CD4-positive, alpha-beta T cell treated with Interleukin-17A for 1 hour (primary cell): ENCODE measurements at places on chromosomes 4 and X.

- DNase-seq, result no peak
These were observed 2.8 kb downstream of the HGFAC start for GRCh38 chr4:3444351-3445110.

DNA sequence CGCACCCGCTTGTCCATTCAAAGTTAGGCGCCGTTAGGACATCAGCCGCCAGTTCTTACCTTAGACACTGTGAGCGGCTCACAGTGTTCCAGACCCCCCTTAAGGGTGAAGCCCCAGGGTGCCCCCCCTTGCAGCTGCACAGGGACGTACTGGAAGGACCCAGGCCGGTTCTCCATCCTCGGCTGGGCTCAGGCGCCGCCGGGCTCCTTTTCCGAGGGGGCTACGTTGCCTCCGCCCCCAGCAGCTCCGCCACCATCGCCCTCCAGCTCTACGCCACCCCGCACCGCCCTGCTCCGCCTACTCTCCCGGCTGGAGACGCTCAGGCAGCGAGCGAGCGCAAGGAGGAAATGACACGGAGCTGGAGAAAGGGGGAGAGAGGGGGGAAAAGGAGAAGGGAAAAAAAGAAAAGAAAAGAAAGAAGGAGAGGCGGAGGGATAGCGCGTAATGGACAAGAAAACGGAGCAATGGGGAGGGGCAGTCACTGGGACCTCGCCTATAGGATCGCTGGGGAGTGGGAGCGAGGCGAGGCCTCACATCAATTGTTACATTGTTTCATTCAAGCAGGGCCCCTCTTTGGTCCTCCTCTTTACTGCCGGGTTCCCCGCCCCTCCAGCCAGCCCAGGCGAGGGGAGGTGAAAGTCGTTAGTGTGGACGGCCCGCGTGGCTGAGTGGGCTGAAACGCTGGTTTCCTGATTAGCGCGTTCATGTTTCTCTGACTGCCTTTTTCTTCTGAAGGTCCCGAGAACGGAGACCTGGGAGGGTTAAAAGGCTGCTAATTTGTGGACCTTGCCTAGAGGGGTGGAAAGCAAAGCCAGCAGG is at the start of gene SHROOM4:
Gene SHROOM4, minus strand, starts transcription at position 352 of the 819 bp plus-strand sequence. Its CDS starts 176 bp downstream, at position 176.
- DNase-seq, result no peak

GRCh38 chrX:70444326-70444945 is at the start of gene DLG3:
DLG3 (plus strand) TSS chrX:70444835; CDS start chrX:70445202, 367 bp downstream.
- peak; percentile 42 for DNase-seq

DNA sequence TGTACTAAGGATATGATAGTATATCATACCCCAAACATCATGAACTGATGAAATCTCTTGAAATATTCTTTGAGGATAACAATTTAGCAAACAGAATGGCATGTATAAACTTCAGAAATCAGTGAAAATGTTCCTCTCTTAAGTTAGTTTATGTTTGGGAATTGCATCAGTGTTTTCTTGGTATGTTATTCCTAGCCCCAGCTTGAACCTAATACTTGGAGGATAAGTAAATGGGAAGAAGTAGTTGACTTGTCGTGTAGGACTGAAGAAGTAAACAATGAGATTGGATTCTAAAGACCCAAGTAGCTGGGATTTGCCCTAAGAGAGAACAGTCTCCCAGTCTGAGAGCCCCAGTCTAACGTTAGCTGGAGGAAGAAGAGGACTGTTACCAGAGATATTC is 355.7 kb downstream of the GALNTL6 start:
- DNase-seq, result no peak

- peak; percentile 14 for DNase-seq
These were observed at the start of gene PRDM5 for GRCh38 chr4:120922381-120923206. PRDM5 (minus strand) TSS chr4:120922726; CDS start chr4:120922608, 118 bp downstream.

DNA sequence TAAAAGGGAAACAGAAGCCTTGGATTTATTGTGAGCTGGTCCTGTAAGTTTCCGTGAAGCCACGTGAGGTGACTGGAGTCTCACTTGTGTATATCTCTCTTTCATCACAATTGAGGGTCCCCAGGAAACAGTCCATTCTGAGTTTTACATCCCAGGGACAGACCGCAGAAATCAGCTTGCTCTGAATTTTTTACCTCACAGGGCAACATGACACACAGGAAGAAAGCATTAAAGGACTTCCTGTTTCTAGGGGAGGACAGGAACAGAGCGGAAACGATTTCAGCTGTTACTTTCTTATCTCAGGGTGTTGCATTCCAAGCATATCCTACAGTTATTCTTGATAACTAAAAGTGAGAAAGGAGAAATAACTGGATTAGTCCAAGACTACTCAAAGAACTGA is 553.5 kb downstream of the TRAM1L1 start:
- no peak for DNase-seq

DNA sequence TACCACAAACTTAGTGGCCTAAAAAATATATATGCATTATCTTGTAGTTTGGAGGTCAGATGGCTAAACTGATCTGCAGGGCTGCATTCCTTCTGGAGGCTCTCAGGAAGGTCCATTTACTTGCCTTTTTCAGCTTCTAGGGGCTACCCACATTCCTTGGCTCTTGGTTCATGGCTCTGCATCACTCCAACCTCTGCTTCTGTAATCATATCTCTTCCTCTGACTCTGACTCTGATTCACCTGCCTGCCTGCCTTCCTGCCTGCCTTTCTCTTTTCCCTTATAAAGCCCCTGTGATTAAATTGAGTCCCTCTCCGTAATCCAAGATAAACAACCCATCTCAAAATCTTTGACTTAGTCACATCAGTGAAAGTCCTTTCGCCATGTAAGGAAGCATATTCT is 25.0 kb upstream of the FRMPD4 start:
- no peak for DNase-seq

GRCh38 chrX:84188320-84188834 is 378 bp upstream of the RPS6KA6 start:
- peak; percentile 20 for DNase-seq

GRCh38 chr4:173763389-173763788 is 233.4 kb upstream of the HAND2 start:
- DNase-seq, result no peak

GRCh38 chrX:19096586-19096985 is 25.7 kb downstream of the ADGRG2 start:
- no peak for DNase-seq

- DNase-seq, result no peak
These were observed 524.3 kb upstream of the GALNTL6 start for GRCh38 chr4:171288816-171289432.

- no peak for DNase-seq
These were observed 40.1 kb downstream of the PRIMPOL start for GRCh38 chr4:184689681-184690080.
